ENCODE measurements at places on chromosomes 1 and 21.

GRCh38 chr1:159266832-159267231 lies 35.3 kb upstream of the FCER1A start:
- DNase-seq = no peak

- DNase-seq = no peak
These were observed 29.9 kb upstream of the CTBS start for GRCh38 chr1:84603941-84604830.

DNA sequence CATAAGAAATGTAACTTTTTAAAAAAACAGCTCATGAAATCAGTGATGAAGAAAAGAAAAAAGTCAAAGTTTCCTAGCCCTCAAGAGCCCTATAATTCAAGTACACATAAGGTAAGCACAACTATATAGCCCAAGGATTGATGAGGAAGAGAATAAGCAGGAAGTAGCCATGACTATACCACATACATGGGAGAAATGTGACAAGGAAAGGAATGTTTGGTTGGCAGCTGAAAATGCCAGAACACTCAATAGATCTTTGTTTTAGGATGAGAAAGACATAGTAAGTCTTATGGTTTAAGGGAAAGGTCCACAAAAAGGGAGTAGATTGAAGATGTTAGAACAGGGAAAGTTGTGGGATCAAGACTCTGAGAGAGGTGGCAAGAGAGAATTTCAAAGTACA lies 5.7 kb downstream of the DOCK7 start:
- DNase-seq = no peak

- DNase-seq = peak; percentile 24
These were observed 20.4 kb upstream of the SRSF4 start for GRCh38 chr1:29202053-29202452.

DNA sequence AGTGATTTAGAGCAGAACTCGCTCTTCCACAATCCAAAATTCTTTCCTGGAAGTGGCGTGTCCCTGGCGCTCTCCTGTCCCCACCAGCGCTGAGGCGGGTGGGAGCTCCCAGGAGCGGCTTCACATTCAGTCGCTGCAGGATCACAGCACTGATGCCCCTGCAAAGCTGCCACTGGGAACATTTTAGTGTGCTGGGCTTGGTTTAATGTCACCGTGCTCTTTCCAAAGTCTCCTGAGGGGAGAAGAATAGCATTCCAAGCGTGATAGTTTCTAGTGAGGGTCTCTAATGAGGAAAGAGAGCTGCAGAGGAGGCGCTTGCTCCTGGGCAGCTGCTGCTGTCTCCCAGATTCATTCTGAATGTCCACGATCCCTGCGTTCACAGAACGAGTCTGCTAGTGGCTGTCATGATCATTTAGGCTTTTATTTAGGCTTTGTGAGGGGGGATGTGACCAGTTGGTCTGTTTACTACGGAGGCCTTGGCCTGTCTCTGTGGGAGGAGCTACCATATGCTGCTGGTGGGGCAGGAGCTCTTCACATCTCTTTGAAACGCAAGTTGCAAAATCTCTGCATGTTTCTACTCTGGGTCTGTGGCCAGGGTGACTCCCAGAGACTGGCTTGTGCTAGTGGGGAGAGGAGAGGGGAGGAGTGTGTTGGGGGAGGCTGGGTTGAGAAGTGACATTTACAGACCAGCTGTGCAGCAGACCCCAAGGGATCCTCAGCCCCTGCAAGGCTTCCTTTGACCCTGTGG lies 23.4 kb downstream of the OLFML3 start:
- DNase-seq = no peak

- no peak for DNase-seq
These were observed 269.0 kb upstream of the C1orf87 start for GRCh38 chr1:60342569-60342968.
